ENCODE measurements at places on chromosomes 3 and 15.
A peak's percentile ranks its signal among the peaks of the same experiment; 100 is the strongest.

GRCh38 chr3:157918402-157918801 lies 187.8 kb downstream of the SHOX2 start:
- no peak for DNase-seq

DNA sequence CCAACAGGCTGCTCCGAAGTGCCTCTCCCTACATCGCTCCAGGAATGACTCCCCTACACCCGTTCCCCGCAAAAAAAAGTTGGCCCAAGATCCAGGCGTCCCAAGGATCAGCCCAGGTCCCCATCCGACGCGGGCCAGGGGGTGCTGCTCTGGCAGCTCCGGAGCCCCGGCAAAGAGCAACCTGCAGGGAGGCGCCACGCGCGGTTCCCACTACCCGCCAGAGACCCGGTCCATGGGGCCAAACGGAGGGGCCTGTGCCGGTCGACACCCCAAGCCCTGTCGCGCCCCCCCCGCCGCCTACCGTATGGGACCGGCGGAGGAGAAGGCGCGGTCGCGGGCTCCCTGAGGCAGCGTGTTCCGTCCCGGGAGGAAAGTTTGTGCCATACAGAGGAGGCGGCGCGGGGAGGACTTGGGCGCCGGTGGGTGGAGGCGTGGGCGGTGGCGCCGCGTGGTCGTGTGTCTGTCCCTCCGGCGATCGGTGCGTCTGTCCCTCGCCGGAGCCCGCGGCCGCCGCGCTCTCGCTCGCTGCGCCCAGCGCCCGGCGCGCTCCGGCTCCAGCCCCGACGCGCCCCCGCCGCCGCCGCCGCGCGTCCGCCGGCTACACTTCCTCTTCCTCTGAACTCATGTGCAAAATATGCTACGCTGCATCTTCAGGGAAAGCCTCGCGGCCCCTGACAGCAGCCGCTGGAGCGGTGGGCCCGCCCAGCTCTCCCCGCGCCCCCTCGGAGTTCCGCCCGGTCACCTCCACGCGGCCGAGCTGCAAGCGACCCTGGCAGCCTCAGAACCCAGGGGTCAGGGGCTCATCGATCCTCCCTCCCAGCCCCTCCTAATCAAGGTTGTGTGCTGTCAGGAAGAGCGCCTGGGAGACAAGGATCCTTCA lies at the start of gene RFTN1:
Gene RFTN1 (minus strand): TSS at position 559 of the 880 bp plus-strand sequence. CDS start 19,830 bp downstream, outside the sequence.
- DNase-seq: peak; percentile 50

DNA sequence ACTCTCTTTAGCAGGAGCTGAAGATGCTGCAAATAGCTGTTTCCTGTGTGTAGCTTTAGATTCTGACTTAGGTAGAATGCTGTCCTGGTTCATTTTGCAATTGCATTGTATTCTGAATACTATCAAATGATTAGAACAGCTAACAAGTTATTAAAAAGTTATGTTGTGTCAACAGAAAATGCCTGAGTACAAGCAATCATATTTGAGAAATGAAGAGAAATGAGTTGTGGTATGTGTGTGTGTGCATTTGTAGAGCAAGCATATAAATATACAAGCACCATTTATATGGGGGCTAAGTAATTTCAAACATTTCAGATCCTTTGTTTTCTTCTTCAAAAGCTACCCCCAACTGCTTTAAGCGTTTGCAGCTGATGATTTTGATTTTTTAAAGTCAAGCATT lies 7.8 kb downstream of the ZIC1 start:
- DNase-seq: no peak

GRCh38 chr3:144989807-144990206 lies 1018.2 kb downstream of the DIPK2A start:
- DNase-seq: no peak

GRCh38 chr3:178277605-178278004 lies 258.6 kb upstream of the KCNMB2 start:
- no peak for DNase-seq

- no peak for DNase-seq
Measured at GRCh38 chr3:142287866-142288638, 62.7 kb upstream of the GK5 start.

- DNase-seq: no peak
Measured at GRCh38 chr3:45631486-45631885, 36.9 kb downstream of the LIMD1 start.

DNA sequence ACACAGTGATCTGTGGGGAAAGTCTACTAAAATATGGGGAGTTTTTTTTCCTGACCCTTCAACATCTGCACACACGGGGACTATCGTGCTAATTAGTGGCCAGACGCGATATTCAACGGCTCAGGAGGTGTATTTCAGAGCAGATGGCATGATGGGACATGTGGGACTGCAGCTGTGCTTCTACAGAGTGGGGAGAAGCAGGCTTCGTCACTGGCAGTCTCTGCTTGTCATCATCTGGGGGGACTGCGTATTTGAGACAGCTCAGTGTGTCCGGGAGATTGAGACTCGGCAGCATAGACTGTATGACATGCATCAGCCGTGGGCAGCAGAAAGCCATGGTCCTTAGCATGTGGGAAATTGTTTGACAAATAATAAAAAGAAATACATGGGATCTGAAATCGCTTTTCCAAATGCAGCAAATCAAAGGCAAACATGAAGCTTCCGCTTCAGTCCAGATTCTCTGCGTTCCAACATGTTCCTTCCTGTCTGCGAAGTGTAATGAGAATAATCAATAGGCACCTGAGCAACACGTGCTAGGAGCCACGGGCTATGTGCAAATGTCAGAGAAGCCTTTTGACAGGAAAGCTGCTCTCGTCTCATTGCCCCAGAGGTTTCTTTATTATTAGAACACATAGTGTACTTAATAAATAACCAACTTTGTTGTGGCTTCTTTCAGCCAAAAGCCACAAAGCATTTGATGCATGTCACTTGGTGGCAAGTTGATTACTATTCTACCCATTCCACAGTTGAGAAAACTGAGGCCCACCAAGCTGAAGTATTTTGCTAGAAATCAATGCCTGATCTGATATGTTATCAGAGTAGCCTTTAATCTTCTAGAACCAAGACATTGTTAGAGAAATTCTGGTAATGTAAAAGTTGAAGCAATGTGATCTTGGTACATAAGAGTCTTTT lies 276.3 kb downstream of the RYR3 start:
- no peak for DNase-seq

DNA sequence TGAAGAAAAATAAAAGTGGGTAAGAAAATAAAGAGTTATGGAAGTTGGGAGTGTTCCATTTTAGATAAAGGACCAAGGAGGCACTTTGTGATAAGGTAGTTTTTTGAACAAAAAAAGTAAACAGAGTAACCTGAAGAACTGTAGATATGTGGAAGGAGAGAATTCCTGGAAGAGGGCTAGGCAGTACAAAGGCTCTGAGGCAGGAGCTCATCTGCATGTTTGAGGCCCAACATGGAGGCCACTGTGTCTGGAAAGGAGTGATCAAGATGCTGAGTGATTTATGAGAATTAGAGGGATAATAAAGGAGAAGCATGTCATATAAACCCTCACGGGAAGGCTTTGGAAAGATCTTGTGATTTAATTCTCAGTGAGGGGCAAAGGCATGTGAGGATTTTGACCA lies 126.5 kb downstream of the DTWD1 start:
- no peak for DNase-seq

GRCh38 chr3:160012108-160012507 lies 23.5 kb downstream of the IL12A start:
- no peak for DNase-seq

GRCh38 chr3:156252656-156253055 lies 132.3 kb downstream of the KCNAB1 start:
- no peak for DNase-seq

All from bone marrow (tissue), 2 donors.